Mesothelial cell of epicardium (in vitro differentiated cells): ENCODE measurements at places on chromosomes 11 and 22. TPM values are rescaled to one million over a fixed set of nuclear protein-coding genes. Genes with fewer than 3 reads are reported as not detected.

TIMP3 gene
- total RNA-seq: 65.9 to 68.2 TPM (median 67.2 TPM) in 3 replicates

TMEM132A gene
- 182 to 197 TPM (median 193 TPM) in 3 replicates for total RNA-seq

LGR4 gene
- total RNA-seq: 26.8 to 28.2 TPM (median 27.5 TPM) in 3 replicates

OR2AG2 gene
- total RNA-seq: 0.11 to 0.29 TPM (median 0.27 TPM) in 3 replicates

OR6A2 gene
- total RNA-seq: 0.34 to 0.60 TPM (median 0.38 TPM) in 3 replicates

TSPO gene
- total RNA-seq: 43.2 to 44.9 TPM (median 44.5 TPM) in 3 replicates

C22orf31 gene
- total RNA-seq: 0.44 to 0.45 TPM in 2 of 3 replicates, not detected in the other

PHLDB1 gene
- 138 to 148 TPM (median 139 TPM) in 3 replicates for total RNA-seq

MMP10 gene
- not detected in 3 replicates for total RNA-seq

ESAM gene
- total RNA-seq: 0.85 to 1.1 TPM (median 0.95 TPM) in 3 replicates

SELENOH gene
- 152 to 158 TPM (median 156 TPM) in 3 replicates for total RNA-seq

PDGFB gene
- 14.2 to 15.2 TPM (median 14.7 TPM) in 3 replicates for total RNA-seq

OR8D1 gene
- not detected in 3 replicates for total RNA-seq

OR52A1 gene
- 0.02 TPM in 2 of 3 replicates, not detected in the other for total RNA-seq

FOLR2 gene
- not detected in 3 replicates for total RNA-seq

DRICH1 gene
- total RNA-seq: 0.31 to 0.68 TPM (median 0.65 TPM) in 3 replicates

OVOL1 gene
- total RNA-seq: 3.9 to 4.7 TPM (median 4.3 TPM) in 3 replicates

AIFM3 gene
- 2.4 to 3.2 TPM (median 2.5 TPM) in 3 replicates for total RNA-seq

APOA4 gene
- not detected in 3 replicates for total RNA-seq

C11orf21 gene
- 0.25 to 0.29 TPM (median 0.27 TPM) in 3 replicates for total RNA-seq

SCGB1A1 gene
- not detected in 3 replicates for total RNA-seq

ABTB2 gene
- total RNA-seq: 2.6 to 3.1 TPM (median 2.7 TPM) in 3 replicates

ZBTB3 gene
- 11.6 to 14.7 TPM (median 13.2 TPM) in 3 replicates for total RNA-seq

PRODH gene
- total RNA-seq: 1.7 to 2.5 TPM (median 2.1 TPM) in 3 replicates

IFT27 gene
- total RNA-seq: 56.8 to 59.6 TPM (median 58.6 TPM) in 3 replicates

CCDC116 gene
- total RNA-seq: 0.78 to 1.3 TPM (median 0.84 TPM) in 3 replicates

OR10A2 gene
- total RNA-seq: not detected in 3 replicates

TRIM48 gene
- not detected in 3 replicates for total RNA-seq

GRM5 gene
- 0.35 to 0.42 TPM (median 0.41 TPM) in 3 replicates for total RNA-seq

CD59 gene
- total RNA-seq: 162 to 176 TPM (median 171 TPM) in 3 replicates

EFCAB6 gene
- 1.6 to 2.6 TPM (median 2.6 TPM) in 3 replicates for total RNA-seq

DBX1 gene
- total RNA-seq: not detected in 3 replicates

OR1S2 gene
- not detected in 3 replicates for total RNA-seq

GSTT4 gene
- not detected in 3 replicates for total RNA-seq

RELA gene
- 95.6 to 98.8 TPM (median 96.8 TPM) in 3 replicates for total RNA-seq

HEPHL1 gene
- total RNA-seq: not detected in 3 replicates

ZNF280B gene
- 6.0 to 6.9 TPM (median 6.4 TPM) in 3 replicates for total RNA-seq

WNT11 gene
- total RNA-seq: 22.5 to 24.1 TPM (median 22.8 TPM) in 3 replicates

OR10D3 gene
- total RNA-seq: not detected in 3 replicates

KIRREL3 gene
- 0.31 to 1.8 TPM (median 0.95 TPM) in 3 replicates for total RNA-seq

TMEM135 gene
- 36.0 to 42.6 TPM (median 39.9 TPM) in 3 replicates for total RNA-seq

GLYATL1 gene
- total RNA-seq: 0.25 to 0.89 TPM (median 0.33 TPM) in 3 replicates

CEND1 gene
- total RNA-seq: not detected in 3 replicates

SEPTIN3 gene
- 8.8 to 9.0 TPM (median 9.0 TPM) in 3 replicates for total RNA-seq

MS4A12 gene
- total RNA-seq: not detected in 3 replicates

TRIM6 gene
- 13.4 to 14.6 TPM (median 14.0 TPM) in 3 replicates for total RNA-seq

MMP13 gene
- not detected in 3 replicates for total RNA-seq

CCND1 gene
- 215 to 224 TPM (median 217 TPM) in 3 replicates for total RNA-seq

MMP7 gene
- 0.20 TPM in 1 of 3 replicates, not detected in the others for total RNA-seq

POU2AF3 gene
- total RNA-seq: 3.0 to 4.1 TPM (median 3.4 TPM) in 3 replicates

PATL1 gene
- total RNA-seq: 30.6 to 32.0 TPM (median 31.6 TPM) in 3 replicates
